Stimulated activated CD4-positive, alpha-beta T cell treated with anti-CD3 and anti-CD28 coated beads, Interleukin-15, amount 100 ng/mL, for 1 hour (primary cell): ENCODE measurements at places on chromosomes 2 and 18.

DNA sequence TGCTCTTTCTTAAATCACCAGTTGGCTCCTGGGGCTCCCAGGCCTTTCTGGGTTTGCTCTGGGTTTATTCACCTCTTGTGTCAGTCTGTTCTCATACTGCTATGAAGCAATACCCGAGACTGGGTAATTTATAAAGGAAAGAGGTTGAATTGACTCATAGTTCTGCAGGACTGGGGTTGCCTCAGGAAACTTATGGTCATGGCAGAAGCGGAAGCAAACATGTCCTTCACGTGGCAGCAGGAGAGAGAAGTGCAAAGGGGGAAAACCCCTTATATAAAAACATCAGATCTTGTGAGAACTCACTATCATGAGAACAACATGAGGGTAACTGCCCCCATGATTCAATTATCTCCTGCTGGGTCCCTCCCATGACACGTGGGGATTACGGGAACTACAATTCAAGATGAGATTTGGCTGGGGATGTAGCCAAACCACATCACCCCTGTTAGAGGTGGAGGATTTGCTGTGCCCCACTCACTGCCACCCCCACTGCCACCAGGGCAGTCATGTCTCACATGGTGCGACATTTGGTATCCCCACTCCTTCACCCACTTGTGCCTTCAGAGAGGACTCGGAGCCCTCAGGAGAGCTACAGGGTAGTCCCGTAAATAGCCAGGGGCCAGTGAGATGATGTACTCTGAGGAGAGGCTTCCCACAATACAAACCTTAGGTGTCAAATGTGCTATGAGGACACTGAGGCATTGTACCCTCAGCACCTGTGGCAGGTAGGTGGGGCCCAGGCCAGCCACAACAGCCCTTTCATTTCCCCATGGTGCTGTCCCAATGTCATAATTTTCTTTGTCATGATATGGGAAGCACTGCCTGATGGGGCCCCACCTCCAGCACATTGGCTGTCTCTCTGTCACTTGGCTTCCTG lies 35.7 kb downstream of the CDC42EP3 start:
- peak; percentile 35 for DNase-seq

GRCh38 chr2:240286596-240286995 lies 146.1 kb upstream of the OTOS start:
- DNase-seq, result no peak

DNA sequence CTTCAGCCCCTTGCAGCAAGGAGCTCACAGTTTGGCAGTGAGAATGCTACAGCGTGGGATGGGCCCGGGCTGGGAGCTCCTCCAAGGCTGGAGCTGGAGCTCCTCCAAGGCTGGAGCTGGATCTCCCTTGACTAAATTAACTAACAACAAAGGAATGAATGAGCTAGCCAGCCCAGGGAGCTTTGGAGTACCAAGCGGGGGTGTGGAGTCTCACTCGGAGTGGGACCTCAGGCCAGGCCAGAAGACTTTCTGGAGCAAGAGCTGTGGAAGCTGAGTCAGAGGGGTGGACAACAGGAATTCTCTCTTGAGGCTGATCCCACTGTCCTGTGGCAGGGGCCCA lies 244.7 kb upstream of the HS6ST1 start:
- DNase-seq, result no peak

GRCh38 chr2:19230626-19231025 lies 127.8 kb downstream of the OSR1 start:
- DNase-seq, result no peak

- DNase-seq, result no peak
These were observed 10.3 kb downstream of the DNER start for GRCh38 chr2:229703909-229704630.

GRCh38 chr2:59594671-59595222 lies 958.7 kb downstream of the BCL11A start:
- no peak for DNase-seq

DNA sequence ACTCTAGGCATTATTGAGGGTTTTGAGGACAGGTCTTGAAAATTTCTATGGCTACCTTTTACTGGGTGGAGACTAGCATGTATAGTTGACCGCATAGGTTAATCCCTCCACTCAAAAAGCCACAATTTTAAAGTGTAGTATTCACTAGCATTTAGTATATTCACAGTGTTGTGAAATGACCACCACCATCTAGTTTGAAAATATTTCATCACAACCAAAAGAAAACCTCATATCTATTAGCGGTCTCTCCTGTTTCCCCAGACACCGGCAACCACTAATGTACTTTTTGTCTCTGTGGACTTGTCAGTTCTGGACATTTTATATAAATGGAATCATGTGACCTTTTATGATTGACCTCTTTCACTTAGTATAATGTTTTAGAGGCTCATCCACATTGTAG lies 53.9 kb downstream of the MSH2 start:
- DNase-seq, result no peak

DNA sequence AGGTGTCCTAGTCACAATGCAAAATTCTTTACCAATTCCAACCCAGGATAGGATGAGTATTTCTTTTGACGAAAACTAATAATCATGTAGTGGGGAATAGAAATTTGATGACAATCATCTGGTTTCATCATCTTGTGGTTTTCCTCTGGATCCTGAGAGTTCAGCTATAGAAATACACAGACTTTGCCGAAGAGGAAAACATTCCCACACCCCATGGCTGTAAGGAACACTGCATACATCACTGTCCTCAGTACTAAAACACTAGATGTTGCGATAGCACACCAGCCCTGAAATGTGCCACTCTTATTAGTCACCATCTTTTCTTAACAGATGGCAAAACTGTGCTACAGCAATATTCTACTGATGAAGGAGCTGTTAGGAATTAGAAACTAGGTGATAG lies 29.4 kb downstream of the CERKL start:
- DNase-seq, result no peak

GRCh38 chr18:23225503-23225902 lies 90.2 kb downstream of the CABLES1 start:
- DNase-seq, result no peak

GRCh38 chr2:136204971-136205370 lies 87.0 kb upstream of the CXCR4 start:
- no peak for DNase-seq

- DNase-seq, result no peak
These were observed 16.7 kb downstream of the ANKRD12 start for GRCh38 chr18:9153256-9153655.

GRCh38 chr2:218026676-218027425 lies 24.1 kb upstream of the TNS1 start:
- no peak for DNase-seq

DNA sequence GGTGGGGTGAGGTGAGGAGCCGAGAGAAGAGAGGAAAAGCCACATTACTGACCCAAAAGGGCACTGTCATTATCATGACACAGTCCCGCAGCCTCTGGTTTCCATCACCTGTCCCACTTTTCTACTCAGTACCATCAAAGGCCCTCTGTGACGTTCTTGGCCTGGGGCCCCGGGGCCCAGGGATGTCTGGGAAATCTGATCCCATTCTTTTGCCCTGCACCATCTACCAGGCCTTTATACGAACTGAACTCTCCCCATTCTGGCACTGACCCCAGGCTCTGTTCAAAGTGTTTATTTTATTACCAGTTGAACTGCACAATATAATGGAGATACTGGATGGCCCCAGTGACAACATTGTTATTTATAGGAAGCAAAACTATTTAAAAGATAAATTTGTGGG lies 89.1 kb downstream of the COL6A3 start:
- DNase-seq, result no peak

DNA sequence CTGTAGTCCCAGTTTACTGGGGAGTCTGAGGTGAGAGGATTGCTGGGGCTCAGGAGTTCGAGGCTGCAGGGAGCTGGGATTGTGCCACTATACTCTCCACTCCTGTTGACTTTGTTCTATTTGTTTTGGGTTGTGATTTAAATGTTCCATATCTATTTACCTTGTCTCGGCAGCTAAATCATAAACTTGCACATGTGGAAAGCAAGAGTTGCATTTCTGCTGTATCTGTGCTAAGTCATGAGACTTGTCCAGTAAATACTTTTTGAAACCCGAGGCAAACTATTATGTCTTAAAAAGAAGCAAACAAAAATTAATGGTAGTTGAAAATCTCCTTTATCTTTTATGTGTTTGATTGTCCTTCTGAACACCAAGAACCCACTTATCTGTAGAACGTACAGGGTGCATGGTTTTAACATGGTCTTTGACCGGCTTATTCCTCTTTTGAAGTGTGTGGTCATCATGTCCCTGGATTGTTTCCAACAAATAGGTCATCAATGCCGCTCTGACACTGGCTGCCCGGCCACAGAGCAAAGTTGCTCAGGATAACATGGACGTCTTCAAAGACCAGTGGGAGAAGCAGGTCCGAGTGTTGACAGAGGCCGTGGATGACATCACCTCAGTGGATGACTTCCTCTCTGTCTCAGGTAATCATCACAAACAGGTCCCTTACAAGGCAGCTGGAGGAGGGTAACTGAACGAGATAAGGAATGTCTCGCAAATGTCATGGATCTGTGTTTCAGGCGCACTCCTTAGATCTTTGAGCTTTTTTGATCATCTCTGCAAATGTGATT lies 241.1 kb upstream of the LRRTM1 start:
- no peak for DNase-seq

- no peak for DNase-seq
These were observed 1967.5 kb downstream of the SUCLG1 start for GRCh38 chr2:82491591-82491990.

DNA sequence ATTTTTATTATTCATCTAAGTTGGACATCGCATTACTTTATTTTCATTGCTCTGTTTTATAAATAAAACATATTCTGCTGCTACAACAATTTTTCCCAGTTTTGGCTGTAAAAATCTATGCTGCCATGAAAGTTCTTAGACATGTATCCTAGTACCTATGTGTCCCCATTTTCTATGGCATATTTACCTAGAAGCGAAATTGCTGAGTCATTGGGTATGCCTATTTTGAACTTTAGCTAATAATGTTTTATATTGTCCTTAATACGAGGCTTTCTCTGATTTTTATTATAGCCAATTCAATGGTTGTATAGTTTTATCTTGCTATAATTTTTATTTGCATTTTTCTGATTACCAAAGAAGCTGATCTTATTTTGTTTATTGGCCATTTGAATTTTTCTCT lies 110.5 kb upstream of the DPP10 start:
- DNase-seq, result no peak

- DNase-seq, result peak; percentile 3
These were observed 73.7 kb upstream of the DNAJC10 start for GRCh38 chr2:182642328-182642727.

GRCh38 chr2:221402072-221402471 lies 170.0 kb downstream of the EPHA4 start:
- no peak for DNase-seq

DNA sequence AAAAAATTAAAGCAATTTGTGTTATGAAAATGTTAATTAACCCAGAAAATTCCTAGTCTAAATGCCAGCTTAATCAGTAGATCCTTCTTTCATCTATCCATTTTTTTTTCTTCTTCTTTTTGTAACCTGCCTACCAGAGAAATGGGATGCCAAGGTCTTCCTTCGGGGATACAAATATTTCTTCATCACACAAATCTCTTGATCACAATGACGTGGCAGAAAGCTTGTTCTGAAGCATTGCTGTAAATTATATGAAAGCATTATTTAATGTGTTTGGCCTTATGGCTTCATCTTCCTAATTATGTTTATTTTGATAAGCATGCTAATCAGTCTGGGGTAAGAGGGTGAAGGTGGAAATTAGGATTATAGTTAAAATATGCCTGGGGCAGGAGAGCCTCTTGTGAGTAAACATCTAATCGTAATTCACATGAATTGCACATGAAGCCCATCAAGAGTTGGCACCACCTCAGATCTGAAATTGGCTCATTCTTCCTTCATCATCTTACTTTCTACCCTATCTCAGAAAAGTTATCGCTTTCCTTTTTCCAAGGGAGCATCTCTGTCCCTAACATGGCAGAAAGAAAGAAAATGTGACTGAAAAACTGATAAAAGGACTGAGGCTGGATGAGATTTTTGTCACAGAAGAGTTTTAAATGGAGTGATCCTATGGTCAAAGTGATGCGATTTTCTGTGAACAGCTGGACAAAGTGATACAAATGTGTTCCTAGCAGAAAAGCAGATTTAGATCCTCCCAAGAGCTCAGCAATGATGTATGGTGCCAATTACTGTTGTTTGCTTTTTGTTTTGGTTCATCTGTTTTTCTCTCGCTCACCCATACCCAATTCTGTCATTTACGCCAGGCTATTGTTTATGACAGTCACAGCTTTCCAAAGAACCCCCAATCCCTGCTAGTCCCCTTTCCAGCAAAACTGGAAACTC lies 76.9 kb upstream of the PMAIP1 start:
- DNase-seq, result no peak

DNA sequence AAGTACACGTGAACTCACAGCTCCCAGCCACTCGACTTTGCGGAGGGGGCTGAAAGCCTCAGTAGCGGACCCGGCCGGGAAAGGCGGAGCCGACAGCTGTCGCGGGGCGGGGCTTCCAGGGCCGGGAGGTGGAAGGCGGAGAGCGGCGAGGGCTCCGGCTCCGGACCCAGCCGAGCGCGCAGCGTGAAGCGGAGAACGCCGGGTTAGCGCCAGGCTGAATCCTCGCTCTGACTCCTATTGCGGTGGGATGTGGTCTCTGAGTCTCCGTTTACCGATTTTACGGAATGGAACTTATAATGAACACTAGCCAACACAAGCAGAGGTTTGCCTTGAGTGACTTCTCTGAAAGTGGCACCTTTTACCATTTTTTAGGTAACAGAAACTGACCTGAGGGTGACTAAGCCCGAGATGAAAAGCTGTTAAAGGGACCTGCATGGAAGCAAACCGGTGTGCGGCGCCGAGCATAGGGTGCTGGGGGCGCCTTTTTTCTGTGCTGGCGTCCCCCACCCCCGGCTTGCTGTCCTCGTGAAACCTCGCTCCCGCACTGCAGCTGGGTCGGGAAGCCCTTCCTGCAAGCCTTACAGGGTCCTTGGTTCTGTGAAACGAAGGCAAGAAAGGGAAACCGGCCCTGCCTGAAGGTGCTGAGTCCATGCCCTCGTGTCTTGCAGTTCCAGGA lies 72.9 kb downstream of the EN1 start:
- DNase-seq, result no peak

DNA sequence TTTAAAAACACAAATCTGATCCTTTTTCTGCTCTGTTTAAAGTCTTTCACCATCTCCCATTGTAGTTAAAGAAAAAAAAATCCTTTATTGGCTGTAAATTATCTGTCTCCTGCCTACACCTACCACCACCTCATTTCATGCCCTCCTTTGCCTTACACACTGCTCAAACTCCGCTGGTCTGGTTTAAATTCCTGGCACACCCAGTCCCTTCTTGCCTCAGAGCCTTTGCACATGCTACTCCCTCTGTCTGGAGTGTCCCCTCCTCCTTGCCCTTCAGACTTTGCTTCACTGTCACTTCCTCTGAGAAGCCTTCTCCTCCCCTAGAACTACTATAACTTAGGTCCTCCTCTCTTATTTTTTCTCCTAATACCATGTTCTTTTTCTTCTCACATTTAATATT lies 49.6 kb downstream of the OSBPL6 start:
- DNase-seq, result no peak
